ENCODE measurements at places on chromosomes 6 and 20.

DNA sequence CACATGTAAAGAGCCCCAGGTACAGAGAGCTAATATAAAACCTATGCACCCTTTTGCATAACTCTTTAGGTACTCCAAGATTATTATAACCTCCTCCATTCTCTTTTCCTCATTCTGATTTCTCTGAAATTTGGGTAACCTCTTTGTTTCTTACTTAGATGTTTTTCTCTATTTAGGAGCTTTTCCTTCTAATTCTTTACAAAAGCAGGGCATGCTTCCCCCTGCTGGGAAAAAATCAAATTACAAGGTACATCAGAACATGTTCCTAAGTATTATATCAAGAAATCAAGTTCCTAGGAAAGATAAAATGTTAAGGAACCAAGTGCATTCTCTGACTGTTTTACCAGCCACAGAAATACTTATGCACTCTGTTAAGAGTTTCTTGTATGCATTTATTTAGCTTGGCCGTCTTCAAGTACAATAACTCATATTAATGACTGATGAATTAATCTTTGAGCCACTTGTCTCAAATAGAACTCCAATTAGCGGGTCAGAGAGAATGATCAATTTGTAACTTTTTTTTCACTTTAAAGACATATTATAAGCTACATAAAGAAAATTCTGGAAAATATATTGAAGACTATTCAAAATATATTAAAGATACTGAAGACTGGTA is 2.1 kb downstream of the KHDRBS2 start:
- DNase-seq = no peak

DNA sequence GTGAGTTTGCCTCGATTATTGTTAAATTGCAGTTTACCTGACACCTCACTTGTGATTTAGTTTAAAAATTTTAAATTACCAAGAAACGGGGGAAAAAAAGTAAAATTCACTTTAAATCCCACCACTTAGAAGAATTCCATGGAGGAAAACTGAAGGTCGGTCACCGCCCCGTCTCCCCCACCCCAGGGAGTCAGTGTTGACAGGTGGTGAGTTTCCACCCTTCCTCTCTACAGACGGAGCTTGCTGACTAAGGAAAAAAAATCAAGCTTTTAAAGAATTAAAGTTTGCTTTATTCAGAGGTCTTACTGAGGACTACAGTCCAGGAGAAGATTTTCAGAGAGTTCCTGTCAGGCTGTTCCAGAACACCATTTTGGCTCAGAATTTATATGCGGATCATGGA is 42.3 kb downstream of the SLC22A1 start:
- DNase-seq = no peak

GRCh38 chr6:142276256-142276655 is 25.6 kb upstream of the ADGRG6 start:
- peak; percentile 10 for DNase-seq

DNA sequence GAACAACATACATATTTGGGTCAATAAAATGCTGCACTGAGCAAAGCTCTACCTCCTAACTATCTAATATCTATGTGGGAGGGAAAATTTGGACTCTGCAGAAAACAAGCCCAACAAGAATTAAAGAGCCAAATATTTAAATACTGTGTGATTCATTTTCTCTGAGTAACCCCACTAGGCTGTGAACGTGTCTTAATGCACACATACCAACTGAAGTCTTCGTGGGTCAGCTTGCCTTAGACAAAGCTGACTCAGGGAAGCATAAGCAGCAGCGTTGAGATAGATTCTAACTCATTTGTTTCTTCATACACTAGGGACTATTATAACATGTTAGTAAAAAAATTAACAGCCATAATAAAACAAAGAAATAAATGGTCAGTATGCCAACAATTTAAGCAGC is 114.3 kb downstream of the GJA1 start:
- DNase-seq = peak; percentile 93

DNA sequence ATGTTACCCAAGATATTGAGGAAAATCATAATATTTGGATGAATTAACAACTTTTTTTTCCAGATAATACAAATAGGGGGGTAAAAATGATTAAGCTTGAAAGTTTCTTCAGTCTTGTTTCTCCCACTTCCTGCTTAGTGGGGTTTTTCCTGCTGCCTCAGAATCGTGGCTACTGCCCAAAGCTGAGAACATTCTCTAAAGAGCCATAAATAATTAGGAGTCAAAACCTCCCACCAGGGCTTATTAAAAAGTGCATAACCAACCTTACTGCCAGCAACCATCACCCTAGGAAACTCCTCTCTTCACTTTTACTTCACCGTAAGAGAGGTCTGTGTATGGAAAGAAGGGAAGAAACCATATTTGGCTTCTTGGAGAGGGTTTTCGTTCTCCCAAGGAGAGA is 9.0 kb upstream of the LCA5 start:
- peak; percentile 45 for DNase-seq

- DNase-seq = peak; percentile 93
These were observed 113.7 kb upstream of the BCLAF1 start for GRCh38 chr6:136403110-136403980.

DNA sequence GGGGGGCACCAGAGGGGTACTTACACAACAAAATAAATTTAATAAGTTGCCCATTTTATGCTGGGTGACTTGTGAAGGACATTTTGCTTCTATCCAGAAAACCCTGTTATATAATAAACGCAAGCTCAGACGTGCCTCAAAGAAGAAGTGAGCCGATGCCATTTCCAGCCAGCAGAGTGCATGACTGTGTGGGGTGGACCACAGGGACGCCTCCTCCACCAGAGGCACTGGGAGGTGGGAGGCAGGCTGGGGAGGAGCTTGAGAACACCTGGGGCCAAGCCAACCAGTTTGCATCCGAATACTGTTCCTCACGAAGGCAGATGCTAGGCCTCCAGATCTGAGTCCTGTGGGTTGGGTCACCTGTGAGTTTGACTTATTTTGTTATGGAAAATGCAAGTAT is 363.8 kb downstream of the RNGTT start:
- DNase-seq = no peak

DNA sequence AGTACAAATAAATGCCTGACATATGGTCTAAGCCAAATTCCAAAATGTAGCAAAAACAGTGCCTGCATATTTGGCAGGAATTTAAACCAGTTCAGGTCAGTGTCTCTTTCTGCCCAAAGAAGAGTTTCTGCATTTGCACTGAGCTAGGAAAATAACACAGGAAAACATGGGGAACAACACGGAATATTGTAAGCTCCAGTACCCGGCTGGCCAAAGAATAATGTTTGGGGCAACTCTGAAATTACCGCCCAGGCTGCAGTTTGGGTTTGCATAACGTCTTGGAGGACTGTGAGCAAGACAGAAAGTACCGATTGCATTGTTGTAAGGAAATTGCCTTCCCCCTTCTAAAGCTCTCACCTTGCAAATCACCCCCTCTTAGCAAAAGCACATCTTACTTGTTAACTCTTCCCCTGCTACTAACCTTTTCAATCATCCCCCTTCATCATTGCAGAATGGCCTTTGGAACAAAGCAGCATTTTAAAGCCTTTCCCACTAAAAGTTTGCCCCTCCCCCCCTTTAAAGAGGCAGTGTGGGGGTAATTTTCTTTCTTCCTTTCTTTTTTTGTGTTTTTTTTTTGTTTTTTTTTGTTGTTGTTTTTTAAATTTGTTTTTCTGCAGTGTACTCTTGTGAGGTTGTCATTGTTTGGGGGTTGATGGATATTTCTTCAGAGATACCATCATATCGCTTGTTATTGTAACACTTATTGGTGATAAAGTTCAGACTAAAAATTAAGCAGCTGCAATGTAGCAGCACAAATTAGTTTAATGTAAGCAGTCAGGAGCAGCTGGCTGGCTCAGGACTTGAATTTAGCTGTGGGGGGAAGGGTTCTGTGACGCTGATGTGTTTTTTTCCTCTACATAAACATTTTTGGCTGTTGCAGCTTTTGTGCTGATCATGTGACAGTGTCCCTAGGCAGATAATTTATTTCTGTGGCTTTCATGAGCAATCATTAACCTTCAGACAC is 100.0 kb upstream of the CITED2 start:
- peak; percentile 33 for DNase-seq

DNA sequence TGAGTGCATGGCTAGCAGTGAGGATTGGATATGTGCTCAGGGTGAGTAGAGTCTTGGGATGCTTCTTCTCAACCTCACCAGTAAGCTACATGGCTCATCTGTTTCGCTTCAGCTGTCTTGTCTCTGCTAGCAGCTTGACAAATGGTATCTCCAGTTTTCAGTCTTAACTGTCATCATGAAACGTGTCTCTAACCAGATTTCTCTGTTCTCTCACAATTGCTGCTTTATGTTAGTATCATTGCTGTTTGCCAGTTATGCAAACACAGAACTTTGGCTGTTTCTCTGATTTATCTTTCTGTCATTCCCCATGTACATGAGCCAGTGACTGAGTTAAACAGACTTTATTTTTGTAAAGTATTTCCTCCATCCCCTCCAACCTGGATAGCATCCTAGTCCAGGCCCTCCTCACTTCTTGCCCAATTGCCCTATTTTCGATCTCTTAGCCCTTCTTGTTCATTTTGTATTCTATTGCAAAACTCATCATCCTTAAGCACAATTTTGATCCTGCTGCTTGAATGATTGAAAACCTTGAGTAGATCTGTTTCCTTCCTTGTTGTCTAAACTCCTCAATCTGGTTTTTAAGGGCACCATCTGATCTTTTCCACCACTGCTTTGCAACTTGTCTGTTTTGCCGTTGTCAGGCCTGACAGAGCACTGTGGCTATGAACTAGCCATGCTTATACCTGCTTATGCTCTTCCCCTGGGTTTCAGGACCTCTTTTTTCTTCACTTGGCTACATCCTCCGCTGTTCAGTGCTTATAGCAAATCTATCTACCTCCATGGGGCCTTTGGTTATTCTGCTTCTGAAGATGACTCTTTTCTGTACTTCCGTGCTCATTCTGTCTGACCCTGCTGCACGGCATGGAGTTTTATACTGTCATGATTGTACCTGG is 37.7 kb upstream of the ADIG start:
- no peak for DNase-seq

Measured in fibroblast of skin of abdomen (primary cell).